ENCODE measurements at places on chromosomes 3 and 15.

GRCh38 chr3:132180337-132180791 is 136.8 kb upstream of the ACP3 start:
- no peak overlapping the region for H3K4me3 ChIP-seq
- DNase-seq, result peak; percentile 6
- H3K4me1 ChIP-seq, result peaks cover 5% of the 10 kb centered on the region

- H3K4me1 ChIP-seq, result peaks cover 9% of the 10 kb centered on the region
- no peak for DNase-seq
- H3K27ac ChIP-seq, result no peak overlapping the region
- H3K4me3 ChIP-seq, result no peak overlapping the region
- H3K36me3 ChIP-seq, result no peaks in the 10 kb centered on the region
Observed at GRCh38 chr3:129485721-129486663, 42.4 kb upstream of the RHO start.

GRCh38 chr15:74830868-74831267 is 4.4 kb downstream of the CPLX3 start:
- H3K27ac ChIP-seq, result no peak overlapping the region
- peaks cover 29% of the 10 kb centered on the region for H3K27me3 ChIP-seq
- peaks cover 24% of the 10 kb centered on the region for H3K4me1 ChIP-seq
- no peak for DNase-seq
- peaks cover under 1% of the 10 kb centered on the region for H3K36me3 ChIP-seq
- no peak overlapping the region for H3K4me3 ChIP-seq

DNA sequence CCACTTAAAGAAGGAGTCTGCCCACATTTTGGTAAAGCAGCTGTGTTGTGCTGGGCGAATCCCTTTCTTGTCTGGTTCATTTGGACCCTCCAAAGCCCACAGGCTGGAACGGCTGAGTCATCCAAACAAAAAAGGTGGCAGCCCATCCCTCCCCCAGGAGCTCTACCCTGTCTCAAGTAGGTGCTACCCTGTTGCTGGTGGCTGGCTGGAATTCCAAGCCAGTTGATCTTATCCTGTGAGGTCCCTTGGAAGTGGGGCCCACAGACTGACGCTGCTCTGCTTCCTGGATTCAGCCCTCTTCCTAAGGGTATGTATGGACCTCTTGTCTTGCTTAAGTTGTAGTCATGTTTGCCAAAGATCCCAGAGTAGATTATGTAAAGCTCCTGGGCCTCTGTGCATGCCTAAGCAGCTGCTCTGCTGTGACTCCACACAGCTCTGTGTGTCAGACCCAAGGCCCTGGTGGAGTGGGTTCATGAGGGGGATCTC is 44.5 kb downstream of the CCR1 start:
- DNase-seq, result no peak
- H3K4me3 ChIP-seq, result no peak overlapping the region
- no peak overlapping the region for H3K27ac ChIP-seq
- peaks cover 31% of the 10 kb centered on the region for H3K27me3 ChIP-seq

DNA sequence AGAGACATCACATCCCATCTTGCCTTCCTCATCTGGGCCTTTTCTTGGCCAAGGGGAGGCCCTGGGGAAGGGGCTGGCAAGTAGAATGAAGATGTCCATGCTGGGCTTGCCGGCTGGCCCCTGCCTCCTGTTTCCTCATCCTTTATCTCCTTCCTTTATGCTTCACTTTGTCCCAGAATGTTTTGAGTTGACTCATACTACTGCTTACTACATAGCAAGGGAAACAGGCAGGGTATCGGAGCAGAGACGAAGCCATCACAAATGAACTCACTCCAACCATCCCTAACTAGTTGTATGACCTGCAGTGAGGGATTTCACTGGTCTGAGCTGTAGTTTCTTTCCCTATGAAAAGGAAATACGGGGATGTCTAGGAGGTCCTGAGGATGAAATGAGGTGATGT is 66.0 kb downstream of the CHDH start:
- H3K4me1 ChIP-seq, result no peaks in the 10 kb centered on the region
- peaks cover 16% of the 10 kb centered on the region for H3K27me3 ChIP-seq
- H3K4me3 ChIP-seq, result no peak overlapping the region
- no peak overlapping the region for H3K27ac ChIP-seq
- no peak for DNase-seq

Measured in activated T-cell treated with anti-CD3 and anti-CD28 coated beads, Interleukin-2, amount 50 U/mL, for 72 hours (primary cell).